ENCODE measurements at places on chromosomes 16 and 17.

DNA sequence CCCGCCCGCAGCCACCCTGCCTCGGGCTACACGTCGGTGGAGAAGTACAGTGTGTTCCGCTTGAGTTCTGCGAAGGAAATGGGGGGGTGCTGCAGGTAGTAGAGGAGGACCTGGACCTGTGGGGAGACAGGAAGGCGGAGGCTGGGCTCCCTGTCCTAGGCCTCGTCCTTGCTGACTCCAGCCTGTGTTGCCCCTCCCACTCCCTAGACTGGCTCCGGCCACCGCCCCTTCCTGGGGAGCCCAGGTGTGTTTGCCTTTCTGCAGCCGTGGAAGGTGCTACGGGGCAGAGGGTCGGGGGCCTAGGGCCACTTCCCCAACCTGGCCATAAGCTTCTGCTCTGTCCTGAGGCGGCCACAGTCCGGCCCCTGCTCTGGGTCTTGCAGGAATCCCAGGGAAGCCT, 9.1 kb downstream of the TIMM22 start:
- H3K36me3 ChIP-seq: peaks cover 23% of the 10 kb centered on the region
- no peak overlapping the region for H3K4me3 ChIP-seq
- no peaks in the 10 kb centered on the region for H3K27me3 ChIP-seq
- DNase-seq: no peak
- H3K27ac ChIP-seq: no peak overlapping the region

DNA sequence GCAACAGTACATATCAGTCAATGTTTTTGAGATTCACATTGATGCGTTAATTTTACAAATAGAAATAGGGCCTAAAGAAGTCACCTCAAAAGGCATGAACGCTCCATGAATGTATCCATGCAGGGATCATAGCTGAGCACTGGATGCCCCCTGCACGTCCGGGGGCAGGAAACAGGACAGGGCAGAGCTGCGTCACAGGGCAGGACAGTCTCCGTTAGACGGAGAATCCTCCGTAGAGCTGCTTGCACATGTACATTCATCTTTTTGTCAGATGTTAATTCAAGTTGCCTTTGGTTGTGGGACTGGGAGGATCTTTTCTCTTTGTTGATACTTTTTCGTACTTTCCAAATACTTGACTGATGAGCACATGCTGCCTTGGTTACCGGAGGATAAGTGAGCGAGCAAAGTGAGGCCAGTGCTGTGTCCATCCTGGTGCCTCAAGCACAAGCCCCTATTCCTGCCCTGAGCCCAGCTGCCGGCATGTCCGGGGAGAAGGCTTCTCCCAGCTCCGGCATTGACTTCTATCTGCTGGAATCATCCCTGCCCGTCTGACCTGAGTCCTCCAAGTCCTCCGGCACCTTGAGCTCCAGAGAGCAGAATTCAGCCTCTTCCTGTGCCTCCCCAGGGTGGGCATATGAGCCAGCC, 15.0 kb downstream of the GAA start:
- no peaks in the 10 kb centered on the region for H3K27me3 ChIP-seq
- H3K27ac ChIP-seq: no peak overlapping the region
- H3K4me1 ChIP-seq: no peaks in the 10 kb centered on the region
- DNase-seq: no peak
- H3K4me3 ChIP-seq: no peak overlapping the region

DNA sequence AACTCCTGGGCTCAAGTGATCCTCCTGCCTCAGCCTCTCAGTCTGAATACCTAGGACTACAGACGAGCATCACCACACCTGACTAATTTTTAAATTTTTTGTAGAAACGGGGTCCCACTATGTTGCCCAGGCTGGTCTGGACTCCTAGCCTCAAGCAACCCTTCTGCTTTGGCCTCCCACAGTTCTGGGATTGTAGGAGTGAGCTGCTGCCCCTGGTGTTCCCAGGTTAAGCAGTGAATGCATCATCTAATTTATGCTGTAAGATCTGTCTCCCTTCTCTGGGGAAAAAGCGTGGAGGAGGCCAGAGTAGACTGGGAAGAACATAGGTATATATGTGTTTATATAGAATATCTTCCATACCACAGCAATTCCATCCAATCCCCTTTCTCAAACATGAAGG, 6.6 kb upstream of the N4BP1 start:
- DNase-seq: no peak
- H3K36me3 ChIP-seq: no peaks in the 10 kb centered on the region
- H3K27ac ChIP-seq: no peak overlapping the region
- H3K4me1 ChIP-seq: peaks cover under 1% of the 10 kb centered on the region
- H3K4me3 ChIP-seq: no peak overlapping the region

DNA sequence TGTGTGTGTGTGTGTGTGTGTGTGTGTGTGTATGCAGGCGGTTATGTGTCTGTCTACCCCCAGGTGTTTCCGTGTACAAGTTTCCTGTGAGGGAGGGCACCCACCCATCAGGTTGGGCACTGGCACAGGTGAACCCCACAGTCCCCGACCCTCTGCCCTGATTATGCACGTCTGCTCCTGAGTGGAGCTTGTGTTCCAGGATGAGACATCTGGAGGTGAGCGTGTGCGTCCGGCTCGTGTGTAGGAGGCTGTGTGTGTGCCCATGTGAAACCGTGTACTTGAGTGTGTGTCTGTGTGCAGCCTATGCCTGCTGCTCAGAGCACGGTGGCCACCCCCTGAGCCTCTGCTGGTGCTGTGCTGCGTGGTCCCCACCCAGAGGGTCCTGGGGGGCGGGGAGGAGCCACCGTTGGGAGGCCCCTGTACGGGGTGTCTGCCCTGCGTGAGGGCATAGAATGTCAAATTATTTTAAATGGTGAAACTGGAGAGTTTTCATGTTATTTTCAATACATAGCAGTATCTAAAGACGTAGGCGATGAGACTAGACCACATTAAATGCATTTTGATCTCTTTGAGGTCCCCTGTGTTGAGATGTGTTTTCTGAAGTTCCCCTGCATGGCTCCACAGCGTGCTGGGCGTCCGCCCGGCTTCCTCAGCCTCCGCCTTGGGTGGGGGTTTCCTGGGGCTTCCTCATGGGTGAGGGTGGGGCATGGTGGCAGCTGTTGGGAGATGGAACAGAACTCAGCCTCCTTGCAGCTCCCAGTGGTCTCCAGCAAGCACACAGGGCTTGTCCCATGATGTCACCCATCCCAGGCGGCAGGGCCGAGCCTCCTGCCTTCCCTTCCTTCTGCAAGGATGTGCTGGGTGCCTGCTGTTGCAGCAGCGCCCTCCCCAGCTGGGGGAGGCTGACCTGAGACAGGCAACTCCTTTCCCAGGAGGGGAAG, 43.4 kb downstream of the KCNJ12 start:
- no peaks in the 10 kb centered on the region for H3K27me3 ChIP-seq
- no peaks in the 10 kb centered on the region for H3K4me1 ChIP-seq
- no peak overlapping the region for H3K4me3 ChIP-seq

DNA sequence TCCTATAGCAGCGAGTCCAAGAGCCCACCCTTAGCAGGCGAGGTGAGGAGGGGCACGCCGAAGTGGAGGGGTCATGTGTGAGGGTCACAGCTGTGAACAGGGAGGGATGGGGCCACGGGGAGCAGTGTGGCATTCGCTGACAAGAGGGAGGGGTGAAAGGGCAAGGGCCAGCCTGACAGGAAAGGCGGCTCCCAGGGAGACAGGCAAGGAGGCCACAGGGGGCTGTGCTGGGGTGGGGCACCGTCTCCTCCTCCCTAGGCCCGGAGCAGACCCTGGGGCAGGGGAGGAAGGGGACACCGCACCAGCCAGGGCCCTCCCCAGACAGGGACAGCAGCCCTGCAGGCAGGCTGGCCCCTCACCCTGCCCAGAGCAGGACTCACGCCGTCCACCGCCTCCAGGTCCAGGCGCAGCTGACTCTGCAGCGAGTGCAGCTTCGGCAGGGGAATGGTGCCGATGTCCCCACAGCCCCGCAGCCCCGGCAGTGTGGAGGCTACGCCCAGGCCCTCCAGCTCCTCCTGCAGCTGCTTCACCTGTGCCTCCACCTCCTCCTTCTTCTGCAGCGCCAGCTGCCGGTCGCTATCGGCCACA, 15.1 kb downstream of the GNPTG start:
- no peak for DNase-seq
- H3K27me3 ChIP-seq: no peaks in the 10 kb centered on the region
- no peak overlapping the region for H3K4me3 ChIP-seq
- no peak overlapping the region for H3K27ac ChIP-seq
- peaks cover 39% of the 10 kb centered on the region for H3K36me3 ChIP-seq
- H3K4me1 ChIP-seq: no peaks in the 10 kb centered on the region
